ENCODE measurements at places on chromosomes 3 and 15.
A peak's percentile ranks its signal among the peaks of the same experiment; 100 is the strongest.

GRCh38 chr3:152780553-152780952 lies 54.4 kb upstream of the P2RY1 start:
- no peak for DNase-seq

GRCh38 chr3:162945626-162946025 lies 1449.0 kb downstream of the OTOL1 start:
- DNase-seq = no peak

DNA sequence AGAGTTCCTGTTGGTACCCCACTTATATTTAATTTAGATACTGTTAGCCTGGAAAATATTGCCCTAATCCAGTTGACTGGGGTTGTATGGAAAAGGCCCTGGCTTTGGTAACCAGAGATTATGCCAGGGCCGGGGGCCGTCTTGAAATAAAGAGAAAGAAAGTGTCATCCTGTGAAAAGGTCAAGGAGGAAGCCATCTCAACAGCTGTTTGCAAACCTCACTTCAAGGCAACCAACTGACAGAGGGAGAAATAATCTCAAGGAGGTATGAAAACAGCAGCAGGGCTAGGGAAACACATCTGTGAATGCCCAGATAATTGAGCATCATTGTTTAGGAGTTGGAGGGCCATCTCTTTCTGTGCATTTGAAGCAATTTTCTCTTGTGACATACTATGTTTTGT lies 190.8 kb downstream of the SUCLG2 start:
- no peak for DNase-seq

GRCh38 chr3:45261333-45262110 lies 35.4 kb upstream of the TMEM158 start:
- no peak for DNase-seq

GRCh38 chr3:85670634-85671205 lies 711.9 kb downstream of the CADM2 start:
- no peak for DNase-seq

DNA sequence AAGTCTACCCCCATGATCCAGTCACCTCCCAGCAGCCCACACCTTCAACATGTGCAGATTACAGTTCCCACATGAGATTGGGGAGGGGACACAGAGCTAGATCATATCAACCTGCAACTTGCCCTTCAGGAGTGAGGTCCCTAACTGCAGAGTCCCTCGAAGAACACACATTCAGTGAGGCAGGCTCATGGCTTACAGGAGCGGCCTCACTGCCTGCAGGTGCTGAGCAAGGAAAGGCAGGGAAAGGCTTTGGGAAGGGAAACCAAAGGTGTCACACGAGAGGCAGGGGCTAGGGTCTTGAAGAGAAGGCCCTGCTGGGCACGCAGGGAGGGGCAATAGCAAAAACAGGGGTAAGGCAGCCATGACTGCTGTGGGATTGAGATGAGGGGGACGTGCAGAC lies 182.4 kb upstream of the CHRNA7 start:
- DNase-seq = no peak

DNA sequence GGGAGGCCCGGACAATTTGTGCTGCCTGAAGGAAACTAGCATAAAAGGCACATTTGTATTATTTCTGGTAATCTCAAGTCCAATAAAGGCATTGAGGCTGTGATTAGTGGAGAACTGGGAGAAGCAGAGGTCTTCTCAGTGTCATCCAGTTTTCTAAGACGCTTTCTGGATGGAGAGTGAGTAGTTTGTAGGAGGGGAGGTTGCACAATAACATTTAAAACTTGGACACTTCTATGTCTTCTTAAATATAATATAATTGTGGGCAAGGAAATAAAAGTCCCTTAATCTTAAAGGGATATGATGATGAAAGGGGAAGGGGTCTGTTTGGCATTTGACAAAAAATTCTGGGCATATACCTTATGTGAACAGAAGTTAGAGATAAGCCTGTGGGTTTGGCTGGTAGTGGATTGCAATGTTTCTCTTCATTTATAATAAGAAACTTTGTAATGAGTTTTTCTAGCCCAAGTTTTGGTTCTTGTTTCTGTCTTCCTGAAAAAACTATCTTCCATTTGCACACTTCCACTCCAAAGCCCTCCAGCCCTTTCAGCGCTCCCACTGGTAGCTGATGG lies 291.6 kb upstream of the TGFBR2 start:
- no peak for DNase-seq

DNA sequence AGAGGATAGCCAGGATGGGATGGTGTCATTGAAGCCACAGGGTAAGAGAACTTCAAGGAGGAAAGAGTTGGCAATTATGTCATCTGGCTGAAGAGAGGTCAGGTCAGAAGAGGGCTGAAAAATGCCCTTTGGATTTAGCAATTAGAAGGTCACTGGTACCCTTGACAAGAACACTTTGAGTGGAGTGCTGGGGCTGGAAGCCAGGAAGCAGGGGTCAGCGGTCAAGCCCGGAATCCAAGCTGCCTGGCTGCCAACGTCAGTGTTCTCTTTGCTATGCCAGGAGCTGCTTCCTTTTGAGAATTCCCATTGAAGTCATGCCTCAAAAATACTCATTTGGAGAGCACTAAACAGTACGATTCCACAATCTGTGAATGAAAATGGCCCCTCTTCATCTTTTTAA lies 386.5 kb downstream of the SHQ1 start:
- no peak for DNase-seq

DNA sequence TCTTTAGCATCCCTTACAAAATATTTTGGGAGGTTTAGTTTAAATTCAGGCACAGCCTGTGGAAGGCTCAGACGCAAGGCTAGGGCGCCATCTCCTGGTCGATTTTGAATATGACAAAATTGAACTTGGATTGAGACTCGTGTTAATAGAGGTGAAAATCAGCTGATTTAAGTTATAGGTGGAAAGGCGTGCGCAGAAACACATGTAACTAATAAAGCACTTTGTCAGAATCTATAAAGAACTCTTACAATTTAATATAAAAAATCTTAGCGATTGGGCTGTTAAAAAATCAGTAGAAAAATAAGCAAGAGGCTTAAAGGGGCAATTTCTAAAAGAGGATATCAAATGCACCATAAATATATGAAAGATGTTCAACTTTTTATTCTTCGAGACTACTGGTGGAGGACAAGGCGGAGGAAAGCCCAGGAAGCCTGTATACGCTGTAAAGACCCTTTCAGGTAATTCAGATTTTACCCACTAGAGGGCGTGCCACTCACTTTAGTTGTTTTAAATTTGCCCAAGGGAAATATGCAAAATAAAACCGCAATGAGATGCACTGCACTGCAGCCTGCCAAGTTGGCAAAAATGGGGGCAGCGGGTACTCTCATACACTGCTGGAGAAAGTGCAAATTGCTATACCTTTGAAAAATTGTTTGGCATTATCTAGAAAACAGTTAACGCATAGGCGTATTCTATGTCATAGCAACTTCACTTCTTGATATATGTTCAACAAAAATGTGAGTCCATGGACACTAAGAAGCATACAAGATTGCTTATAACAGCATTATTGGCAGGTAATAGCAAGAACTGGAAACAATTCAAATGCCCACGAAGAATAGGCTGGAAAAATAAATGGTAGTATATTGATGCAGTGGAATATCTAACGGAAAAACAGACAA lies 64.7 kb downstream of the SLC30A4 start:
- peak; percentile 78 for DNase-seq

DNA sequence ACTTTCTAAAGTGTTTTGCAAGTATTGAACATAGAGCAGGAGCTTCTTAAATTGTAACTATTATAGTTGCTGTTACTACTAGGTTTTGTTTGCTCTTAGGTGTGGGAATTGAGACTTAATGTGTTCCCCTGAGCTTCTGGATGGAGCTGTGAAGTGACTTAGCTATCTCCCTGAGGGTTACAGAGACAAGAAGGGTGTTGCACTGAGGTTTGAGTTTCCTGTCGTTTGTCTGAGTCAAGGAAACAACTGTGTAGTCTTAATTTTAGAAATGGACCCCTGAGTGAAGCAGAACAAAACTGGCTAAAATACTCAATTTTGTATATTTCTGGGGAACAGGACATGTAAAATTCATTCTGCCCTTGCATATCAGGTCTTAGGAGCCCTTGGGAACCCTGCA lies 20.4 kb downstream of the TTC21A start:
- DNase-seq = no peak
